ENCODE measurements at places on chromosomes 7 and 10.

GRCh38 chr7:81676813-81677212 is 93.0 kb downstream of the HGF start:
- DNase-seq = peak; percentile 16

- peak; percentile 7 for DNase-seq
Observed at GRCh38 chr10:29438271-29438670, 149.4 kb downstream of the LYZL1 start.

DNA sequence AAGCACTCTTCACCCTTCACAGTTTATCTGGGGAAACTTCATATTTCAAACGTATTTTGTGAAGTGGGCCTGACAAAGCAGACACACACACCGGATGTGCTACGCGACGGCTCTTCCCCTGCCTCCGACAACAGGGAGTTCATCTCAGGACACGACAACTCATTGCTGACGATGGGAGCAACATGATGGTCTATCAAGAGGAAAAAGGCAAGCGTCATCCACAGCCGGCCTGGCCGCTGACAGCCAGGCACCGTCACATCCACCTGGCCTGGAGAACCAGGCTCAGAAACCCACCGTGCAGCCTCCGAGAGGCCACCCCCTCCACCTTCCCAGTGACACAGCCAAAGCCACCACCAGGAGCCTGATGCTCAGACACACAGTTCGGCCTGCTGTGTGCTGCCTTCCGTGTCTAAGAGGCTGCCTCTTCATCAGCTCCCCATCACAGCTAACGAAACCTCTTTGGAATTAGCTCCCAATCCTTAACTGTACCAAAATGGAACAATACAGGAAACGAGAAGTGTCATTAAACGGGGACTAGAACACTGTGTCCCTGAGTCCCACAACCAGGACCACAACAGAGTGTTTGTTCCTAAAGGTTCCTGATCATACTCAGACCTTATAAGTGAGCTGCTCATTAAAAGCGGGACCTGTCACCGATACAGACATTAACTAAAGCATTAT is 76.7 kb downstream of the SFMBT2 start:
- DNase-seq = no peak

- no peak for DNase-seq
Observed at GRCh38 chr10:5895804-5896203, 5.8 kb downstream of the FBH1 start.

GRCh38 chr7:126937171-126937570 is 315.6 kb downstream of the GRM8 start:
- DNase-seq = no peak

- DNase-seq = no peak
Observed at GRCh38 chr10:49334964-49335363, 36.0 kb downstream of the C10orf71 start.

DNA sequence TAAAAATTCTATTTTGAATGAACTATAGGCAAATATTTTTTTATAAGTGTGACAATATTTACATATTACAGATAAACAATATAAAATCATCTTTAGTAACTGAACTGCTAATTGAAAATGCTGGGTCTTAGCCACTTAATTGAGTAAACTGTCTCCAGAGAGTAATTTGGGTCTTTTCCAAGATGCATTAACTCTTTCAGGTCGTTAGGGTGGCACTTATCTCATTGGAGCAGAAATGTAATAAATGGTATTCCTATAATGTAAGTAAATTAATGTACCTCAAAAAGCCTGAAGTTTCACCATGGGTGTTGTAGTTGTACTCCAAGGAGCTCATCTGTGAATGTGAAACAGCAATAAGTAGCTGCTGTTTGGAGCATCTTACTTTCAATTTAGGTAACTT is 208.5 kb downstream of the EXOC4 start:
- DNase-seq = no peak

GRCh38 chr7:108251700-108252099 is 121.5 kb upstream of the LAMB4 start:
- DNase-seq = no peak

- no peak for DNase-seq
Observed at GRCh38 chr7:31099451-31100444, 47.6 kb downstream of the ADCYAP1R1 start.

DNA sequence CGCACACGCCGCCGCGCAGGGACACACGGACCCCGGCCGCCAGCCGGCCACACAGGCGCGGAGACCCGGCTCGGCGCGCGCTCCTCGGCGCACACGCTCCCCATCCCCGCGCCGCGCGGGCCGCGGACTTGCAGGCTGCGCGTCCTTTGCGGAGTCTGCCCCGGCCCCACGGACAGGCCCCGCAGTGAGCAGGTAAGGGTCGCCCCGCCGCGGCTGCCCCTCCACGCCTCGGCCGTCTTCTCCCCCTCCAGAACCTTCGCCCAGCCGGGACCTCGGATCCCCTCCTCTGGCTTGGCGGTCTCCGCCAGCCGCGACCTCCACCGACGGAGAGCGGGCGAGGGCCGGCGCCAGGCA is 356 bp downstream of the ADCYAP1R1 start:
- DNase-seq = no peak

- peak; percentile 25 for DNase-seq
Observed at GRCh38 chr7:131106681-131107336, 220.9 kb upstream of the MKLN1 start.

GRCh38 chr10:29607576-29607975 is 27.2 kb downstream of the SVIL start:
- no peak for DNase-seq

GRCh38 chr7:80088705-80089104 is 45.9 kb upstream of the GNAI1 start:
- peak; percentile 24 for DNase-seq

- DNase-seq = no peak
Observed at GRCh38 chr7:63521-64021, 128.8 kb upstream of the FAM20C start.

DNA sequence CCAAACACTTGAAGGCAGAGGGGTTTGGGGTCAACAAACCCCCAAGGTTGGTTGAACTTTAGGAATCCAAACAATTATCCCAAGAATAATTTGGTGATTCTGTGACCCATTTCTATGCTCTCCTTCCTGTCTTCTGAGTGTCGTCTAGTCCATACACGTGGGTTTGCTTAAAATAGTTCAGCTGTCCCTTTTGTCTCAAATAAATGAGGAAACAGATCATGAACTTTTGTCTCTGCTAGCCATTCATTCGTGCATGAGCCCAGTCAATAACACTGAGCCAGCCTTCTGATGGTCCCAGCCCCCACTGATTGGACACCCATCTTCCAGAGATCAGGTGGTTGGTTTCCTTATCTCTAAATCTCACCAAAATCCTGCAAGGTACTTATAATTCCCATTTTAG is 255.4 kb downstream of the PRPF18 start:
- no peak for DNase-seq

- no peak for DNase-seq
Observed at GRCh38 chr10:48517482-48517881, 87.4 kb downstream of the ARHGAP22 start.

GRCh38 chr10:103295374-103296015 is 18.6 kb downstream of the INA start:
- DNase-seq = peak; percentile 86

DNA sequence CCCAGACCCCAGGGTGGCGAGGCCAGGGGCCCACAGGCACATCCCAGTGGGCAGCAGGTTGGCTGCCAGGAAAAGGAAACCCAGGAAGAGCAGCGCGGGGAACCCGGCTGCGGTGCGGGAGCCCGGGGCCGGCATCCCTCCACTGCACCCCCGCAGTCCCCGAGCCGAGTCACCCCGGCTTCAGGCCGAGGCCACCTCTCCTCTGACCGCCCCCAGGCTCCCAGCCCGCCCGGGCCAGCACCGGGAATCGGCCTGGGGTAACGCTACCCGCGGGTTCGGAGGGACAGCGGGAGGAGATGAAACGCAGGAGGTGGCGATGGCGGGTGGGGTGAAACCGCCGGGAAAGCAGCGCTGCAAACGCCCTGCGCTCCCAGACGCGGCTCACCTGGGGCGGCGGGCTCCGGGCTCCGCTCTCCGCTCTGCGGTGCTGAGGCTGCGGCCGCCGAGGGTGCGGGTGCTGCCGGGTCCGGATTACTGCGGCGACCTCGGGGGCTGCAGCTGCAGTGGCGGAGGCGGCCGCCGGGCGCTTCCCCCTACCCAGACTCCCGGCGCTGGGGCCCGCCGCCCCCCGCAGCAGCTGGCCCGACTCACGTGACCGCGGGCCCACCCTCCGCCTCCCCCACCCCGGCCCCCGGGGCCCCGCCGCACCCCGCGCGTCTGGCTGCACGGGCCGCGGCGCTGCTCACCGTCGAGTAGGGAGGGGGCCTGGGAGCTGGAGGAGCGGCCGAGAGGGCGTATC is at the start of gene SCRN1:
SCRN1 (minus strand) TSS at position 545 of the 739 bp plus-strand sequence. CDS start 20,734 bp downstream, outside the sequence.
- DNase-seq = no peak

DNA sequence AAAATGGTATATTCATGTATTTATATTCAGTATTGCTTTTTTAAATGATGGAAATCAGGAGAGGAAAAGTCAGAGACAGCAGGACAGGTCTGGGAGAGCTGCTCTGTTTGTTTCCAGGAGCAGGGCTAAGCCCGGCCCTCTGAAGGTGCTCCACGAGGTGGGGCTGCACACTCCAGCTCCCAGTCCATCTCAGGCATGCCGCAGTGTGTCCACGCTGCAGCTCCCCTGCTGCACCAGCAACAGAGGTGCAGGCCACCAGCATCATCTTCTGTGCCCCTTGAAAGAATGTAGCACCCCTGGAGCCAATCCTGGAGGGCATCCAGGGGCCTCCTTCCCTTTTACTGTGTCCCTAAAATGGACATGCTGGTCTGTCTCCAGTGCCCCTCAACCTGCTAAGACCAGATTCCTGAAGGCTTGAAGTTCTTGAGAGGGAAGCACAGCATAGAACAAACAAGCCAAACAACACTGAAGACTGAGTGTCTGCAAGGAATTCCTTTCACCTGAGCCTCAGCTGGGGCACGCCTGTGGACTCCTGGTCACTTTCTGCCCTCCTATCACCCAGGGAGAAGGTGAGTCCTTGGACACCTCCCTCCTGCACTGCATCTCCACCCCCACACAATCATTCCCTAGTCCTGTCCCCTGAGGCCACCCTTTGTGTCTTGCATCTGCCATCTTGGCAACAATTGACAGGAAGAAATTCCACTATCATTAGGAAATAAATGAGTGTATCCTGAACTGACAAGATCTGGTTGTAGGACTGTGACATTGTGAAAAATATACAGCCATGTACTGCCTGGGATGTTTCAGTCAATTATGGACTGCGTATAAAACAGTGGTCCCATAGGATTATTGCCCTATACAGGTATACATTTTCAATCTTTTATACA is 100.5 kb downstream of the CXCL12 start:
- DNase-seq = no peak

DNA sequence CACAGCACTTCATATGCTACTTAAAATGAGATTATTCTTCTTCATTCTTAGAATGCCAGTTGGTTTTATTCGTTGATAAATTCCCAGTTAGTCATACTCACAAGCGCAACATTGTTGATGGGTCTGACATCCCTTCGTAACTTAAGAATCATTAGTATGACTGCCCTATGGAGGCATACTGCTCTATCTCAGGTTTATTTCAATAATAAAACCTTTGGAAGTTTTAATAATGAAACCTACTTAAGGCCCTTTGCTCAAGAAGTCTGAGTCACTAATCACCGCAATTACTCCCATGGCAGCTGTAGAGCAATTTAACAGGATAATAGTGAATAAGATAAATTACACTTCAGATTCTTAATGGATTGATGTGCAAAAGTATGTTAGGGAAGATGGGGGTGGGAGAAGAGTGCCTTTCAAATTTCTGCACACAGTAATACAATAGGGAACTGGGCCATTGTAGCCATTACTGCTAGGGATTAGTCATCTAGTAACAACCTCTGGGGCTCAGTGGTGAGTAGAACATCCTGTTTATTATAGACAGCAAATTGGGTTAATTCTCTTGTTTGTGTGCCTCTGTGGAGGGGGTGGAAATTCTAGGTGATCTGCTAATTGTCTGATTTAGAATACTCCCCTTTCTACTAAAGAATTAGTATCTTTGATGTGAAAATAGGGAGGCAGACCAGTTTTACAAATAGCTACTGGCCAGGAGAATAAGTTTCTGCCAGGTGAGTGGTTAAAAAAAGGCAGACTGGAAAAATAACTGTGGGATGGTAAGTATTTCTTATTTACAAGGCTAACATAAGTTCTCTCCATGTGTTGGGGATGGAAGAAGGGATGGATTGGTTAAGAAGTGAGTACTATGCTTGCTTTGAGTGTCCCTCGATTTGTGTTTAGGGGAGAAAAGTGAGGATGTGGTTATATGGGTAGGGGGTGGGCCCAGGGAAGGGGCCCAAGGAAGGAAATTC is 74.5 kb upstream of the VKORC1L1 start:
- DNase-seq = peak; percentile 73

GRCh38 chr7:40099837-40100236 is 34.6 kb downstream of the MPLKIP start:
- no peak for DNase-seq

DNA sequence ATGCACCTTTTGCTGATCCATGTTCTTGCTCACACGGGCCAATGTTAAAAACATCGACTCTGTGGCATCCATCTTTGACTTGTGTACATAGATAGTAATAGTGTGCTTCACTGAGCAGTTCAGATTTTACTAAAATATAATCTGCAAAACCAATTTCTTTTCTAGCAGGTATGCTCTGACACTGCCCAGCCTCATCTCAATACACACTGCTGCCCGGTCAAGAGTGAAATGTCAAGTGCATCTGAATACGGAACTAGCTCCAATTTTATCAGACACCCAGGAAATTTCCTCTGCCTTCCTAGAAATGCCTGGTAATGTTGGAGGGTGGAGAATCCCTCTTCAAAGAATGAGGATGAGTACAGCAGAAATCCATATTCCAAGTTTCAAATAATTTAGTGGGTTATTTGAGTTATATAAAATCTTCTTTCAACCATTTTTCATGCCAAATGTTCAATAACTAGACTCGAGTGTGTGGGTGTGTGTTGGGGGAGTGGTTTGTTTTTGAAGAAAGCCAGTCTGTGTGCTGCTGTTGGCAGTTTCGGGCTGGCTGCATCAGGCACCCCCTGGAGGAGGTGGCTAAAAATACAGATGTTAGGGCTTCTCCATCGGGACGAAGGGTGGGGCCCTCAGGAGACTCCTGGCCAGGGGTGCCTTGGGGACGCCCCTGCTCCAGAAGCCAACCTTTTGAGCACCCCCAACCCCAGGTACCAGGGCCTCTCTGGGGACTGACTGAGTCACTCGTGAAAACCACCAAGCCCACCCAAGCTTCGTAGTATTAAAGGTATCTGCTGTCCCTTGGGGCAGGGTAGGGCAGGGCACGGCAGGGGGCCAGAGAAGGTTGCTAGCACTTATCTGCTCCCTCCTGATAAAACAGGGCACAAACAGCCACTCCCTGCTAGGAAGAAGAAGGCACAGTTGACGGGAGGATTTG is 15.4 kb downstream of the CTBP2 start:
- peak; percentile 45 for DNase-seq

DNA sequence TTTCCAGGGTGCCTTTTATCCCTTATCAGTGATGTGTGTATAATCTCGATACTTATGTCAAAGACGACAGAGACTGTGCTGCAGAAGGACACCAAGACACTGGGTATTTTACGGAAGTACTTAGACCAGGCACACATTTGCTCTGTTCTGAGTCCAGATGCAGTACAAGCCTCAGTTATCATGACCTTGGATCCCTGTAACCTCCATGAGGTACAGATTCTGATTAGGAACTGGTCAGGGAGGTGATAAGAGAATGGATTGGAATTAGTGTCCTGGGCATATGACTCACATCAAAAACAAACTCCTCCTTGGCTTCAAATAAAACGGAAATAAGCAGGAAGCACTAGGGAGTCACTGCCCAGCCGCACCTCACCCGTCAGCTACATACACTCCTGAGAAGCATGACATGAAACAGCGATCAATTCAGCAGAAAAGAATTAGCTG is 146.5 kb downstream of the SFMBT2 start:
- DNase-seq = no peak

Measured in HFFc6 (cell line).